Bladder microvascular endothelial cell (primary cell): ENCODE measurements at places on chromosomes 16 and 17. TPM values are rescaled to one million over a fixed set of nuclear protein-coding genes. Genes with fewer than 3 reads are reported as not detected.

The LRRC75A gene
- 0.81 and 4.5 TPM in 2 replicates for total RNA-seq

The CALB2 gene
- 0.13 TPM in 1 of 2 replicates, not detected in the other for total RNA-seq

The SNX20 gene
- 0.25 TPM in 1 of 2 replicates, not detected in the other for total RNA-seq

The TNFRSF13B gene
- not detected in 2 replicates for total RNA-seq

The ELMO3 gene
- 1.3 and 1.4 TPM in 2 replicates for total RNA-seq

The TP53TG3F gene
- total RNA-seq, result not detected in 2 replicates

The SSTR5 gene
- 0.16 and 0.50 TPM in 2 replicates for total RNA-seq

The FBXO39 gene
- under 0.01 and 7.1 TPM in 2 replicates for total RNA-seq

The PTX4 gene
- total RNA-seq, result 0.13 and 0.16 TPM in 2 replicates

The MGAT5B gene
- 0.49 and 0.50 TPM in 2 replicates for total RNA-seq

The MFAP4 gene
- not detected in 2 replicates for total RNA-seq

The KIFC3 gene
- total RNA-seq, result 37.9 and 76.0 TPM in 2 replicates

The HAGHL gene
- 2.9 and 8.2 TPM in 2 replicates for total RNA-seq

The CIBAR2 gene
- 0.19 TPM in 1 of 2 replicates, not detected in the other for total RNA-seq

The KRTAP4-4 gene
- total RNA-seq, result not detected in 2 replicates

The EVPLL gene
- total RNA-seq, result not detected in 2 replicates

The NRN1L gene
- 0.16 TPM in 1 of 2 replicates, not detected in the other for total RNA-seq
